IPS DF 6.9 (cell line): ENCODE measurements at places on chromosomes 1 and 21.

GRCh38 chr1:58310469-58310868 is 236.1 kb downstream of the OMA1 start:
- H3K4me1 ChIP-seq: peaks cover 3% of the 10 kb centered on the region; the same call in 1 of the 2 replicates
- H3K4me3 ChIP-seq: no peak overlapping the region
- no peak overlapping the region for H3K27ac ChIP-seq

DNA sequence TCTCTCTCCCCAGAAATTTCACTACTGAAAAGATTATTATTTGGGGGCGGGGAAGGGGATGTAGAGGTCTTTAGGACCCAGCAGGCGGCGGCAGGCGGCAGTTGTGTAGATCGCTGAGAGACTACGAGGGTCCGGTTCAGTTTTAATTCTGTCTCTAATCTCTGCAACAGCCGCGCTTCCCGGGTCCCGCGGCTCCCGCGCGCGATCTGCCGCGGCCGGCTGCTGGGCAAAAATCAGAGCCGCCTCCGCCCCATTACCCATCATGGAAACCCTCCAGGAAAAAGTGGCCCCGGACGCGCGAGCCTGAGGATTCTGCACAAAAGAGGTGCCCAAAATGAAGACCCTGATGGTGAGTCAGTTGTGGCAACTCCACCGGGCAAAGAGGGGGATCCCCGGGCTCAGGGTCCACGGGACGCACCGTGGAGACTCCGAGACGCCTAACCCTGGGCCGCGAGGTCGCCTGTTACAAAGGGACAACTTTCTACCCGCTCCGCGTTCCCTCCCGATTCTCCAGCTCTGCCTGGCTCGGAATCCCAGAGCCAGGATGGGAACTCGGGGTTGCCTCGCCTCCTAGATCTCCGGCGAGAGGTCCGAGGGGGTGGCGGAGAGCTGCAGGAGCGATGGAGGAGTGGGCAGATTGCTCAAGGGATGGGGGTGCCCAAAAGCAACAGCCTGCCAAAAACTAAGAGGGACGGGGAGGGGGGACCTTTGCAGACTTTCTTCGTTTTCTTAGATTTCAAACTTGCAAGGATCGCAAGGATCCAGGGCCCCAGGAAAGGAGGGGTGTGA is at the start of gene ST6GALNAC5:
TSS of gene ST6GALNAC5 (plus strand) at position 139 of the 789 bp plus-strand sequence.
- H3K27ac ChIP-seq: no peak within 1 kb of the TSS
- no peak for DNase-seq
- no peaks in the 10 kb centered on the region for H3K36me3 ChIP-seq
- H3K4me3 ChIP-seq: peak within 1 kb of the TSS; percentile 80
- no peaks in the 10 kb centered on the region; the same call in 1 of the 2 replicates for H3K27me3 ChIP-seq

DNA sequence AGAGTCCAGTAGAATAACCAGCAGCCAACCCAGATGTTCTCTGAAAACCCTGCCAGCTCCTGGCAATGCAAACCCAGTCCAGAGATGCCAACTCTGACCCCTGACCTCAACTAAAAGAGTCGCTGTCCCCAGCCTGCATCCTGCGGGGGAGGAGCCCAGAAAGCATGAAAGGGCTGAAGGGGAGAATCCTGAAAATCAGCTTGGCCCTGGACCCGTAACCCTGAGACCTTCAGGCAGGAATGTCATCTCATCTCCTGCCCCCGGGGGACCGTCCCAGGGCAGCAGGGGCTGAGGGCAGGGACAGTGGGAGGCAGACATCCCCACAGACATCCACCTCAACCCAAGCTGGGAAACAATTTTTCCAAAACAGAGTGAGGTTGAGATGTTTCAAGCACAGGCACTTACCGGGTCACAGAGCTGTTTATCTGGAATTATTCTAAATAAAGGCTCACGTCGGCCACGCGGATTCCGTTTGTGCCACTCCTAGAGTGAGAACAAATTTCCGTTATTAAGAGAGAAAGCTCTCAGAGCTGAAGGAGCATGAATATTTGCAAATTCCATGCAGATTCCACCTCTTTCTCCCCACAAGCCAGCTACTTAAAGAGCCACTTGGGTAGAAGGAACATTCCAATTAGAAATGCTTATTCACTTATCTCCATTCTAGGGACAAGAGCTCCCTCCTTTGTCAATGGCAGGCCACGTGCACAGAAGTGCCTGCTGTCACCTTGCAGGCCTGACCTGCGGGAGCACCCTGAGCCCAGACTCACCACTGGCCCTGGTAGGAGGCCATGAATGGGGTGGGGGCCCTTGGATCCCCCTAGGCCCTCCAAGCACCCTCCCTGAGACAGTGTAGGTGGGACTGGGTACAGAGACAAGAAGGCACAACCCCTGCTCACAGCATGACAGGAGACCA is 240.1 kb downstream of the NPHP4 start:
- H3K4me3 ChIP-seq: no peak overlapping the region
- DNase-seq: no peak
- peaks cover 2% of the 10 kb centered on the region; the same call in 1 of the 2 replicates for H3K4me1 ChIP-seq
- no peaks in the 10 kb centered on the region; the same call in 1 of the 2 replicates for H3K36me3 ChIP-seq
- H3K27me3 ChIP-seq: no peaks in the 10 kb centered on the region

GRCh38 chr1:158916085-158916484 is 15.3 kb upstream of the PYHIN1 start:
- H3K36me3 ChIP-seq: no peaks in the 10 kb centered on the region
- no peak for DNase-seq
- no peaks in the 10 kb centered on the region for H3K27me3 ChIP-seq
- H3K27ac ChIP-seq: no peak overlapping the region

DNA sequence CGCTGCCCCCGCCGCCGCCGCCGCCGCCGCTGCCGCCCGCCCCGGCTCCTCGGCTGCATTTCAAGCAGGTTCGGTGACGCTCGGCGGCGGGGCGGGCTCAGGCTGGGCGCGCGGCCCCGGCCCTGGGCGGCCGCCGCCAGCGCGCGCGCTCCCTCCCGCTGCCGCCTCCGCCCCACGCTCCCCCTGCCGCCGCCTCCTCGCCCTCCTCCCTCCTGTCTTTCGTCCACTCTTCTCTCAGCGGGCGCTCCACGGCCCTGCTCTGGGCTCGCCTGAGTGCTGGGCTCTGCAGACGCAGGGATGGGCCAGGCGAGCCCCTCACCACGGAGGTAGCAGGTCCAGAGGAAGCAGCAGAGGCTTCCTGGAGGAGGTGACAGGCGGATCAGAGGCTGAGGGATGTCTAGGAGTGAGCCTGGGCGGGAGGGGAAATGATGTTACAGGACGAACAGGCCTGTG is at the start of gene LRP8:
TSS of gene LRP8 (minus strand) at position 62 of the 453 bp plus-strand sequence. CDS start 158 bp downstream, outside the sequence.
- no peak within 1 kb of the TSS for H3K27ac ChIP-seq
- peaks cover 2% of the 10 kb centered on the region; the same call in 1 of the 2 replicates for H3K4me1 ChIP-seq
- no peaks in the 10 kb centered on the region for H3K27me3 ChIP-seq
- H3K4me3 ChIP-seq: peak within 1 kb of the TSS; percentile 50
- H3K36me3 ChIP-seq: peaks cover 7% of the 10 kb centered on the region; the same call in 1 of the 2 replicates
- no peak for DNase-seq

- H3K4me3 ChIP-seq: no peak overlapping the region
- H3K36me3 ChIP-seq: no peaks in the 10 kb centered on the region
- DNase-seq: no peak
- no peaks in the 10 kb centered on the region for H3K27me3 ChIP-seq
- no peak overlapping the region for H3K27ac ChIP-seq
Measured at GRCh38 chr1:234887016-234887900, 241.4 kb downstream of the TOMM20 start.

- no peak overlapping the region for H3K4me3 ChIP-seq
- H3K27me3 ChIP-seq: no peaks in the 10 kb centered on the region
- H3K4me1 ChIP-seq: peaks cover 16% of the 10 kb centered on the region
- DNase-seq: no peak
- no peak overlapping the region for H3K27ac ChIP-seq
Measured at GRCh38 chr1:43554444-43554992, 23.8 kb downstream of the PTPRF start.

DNA sequence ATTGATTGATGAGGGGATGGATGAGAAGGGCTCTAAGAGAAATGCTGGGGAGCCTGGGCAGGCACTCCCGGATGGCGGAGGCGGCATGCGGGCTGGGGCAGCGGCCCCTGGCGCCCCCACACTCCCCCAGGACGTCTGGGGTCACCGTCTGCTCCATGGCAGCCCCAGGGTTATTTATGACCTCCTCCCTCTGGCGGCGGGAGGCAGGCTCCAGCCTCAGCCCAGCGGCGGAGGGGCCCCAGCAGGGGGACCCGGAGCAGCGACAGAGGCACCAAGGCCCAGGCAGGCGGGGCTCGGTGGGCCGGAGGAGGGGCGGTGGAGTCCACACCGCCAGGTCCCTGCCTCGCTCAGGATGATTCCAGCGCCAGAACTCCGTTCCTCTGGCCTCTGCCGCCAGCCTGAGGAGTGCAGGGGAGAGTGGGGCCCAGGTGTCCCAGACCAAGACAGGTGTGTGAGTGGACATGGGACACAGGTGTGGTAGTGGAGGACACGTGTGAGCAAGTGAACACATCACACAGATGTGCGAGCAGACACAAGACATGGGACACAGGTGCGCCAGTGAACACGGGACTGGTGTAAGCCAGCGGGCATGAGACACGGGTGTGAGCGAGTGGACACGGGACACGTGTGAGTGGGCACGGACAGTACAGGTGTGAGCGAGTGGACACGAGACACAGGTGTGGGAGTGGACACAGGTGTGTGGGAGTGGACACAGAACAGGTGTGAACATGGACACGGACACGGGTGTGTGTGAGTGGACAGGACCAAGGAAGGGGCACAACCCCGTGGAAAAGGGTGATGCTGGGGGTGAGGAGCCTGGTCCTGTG is 2.5 kb upstream of the SAMD11 start:
- DNase-seq: no peak
- no peak overlapping the region for H3K4me3 ChIP-seq
- H3K36me3 ChIP-seq: no peaks in the 10 kb centered on the region
- H3K4me1 ChIP-seq: peaks cover 13% of the 10 kb centered on the region
- no peak overlapping the region for H3K27ac ChIP-seq

DNA sequence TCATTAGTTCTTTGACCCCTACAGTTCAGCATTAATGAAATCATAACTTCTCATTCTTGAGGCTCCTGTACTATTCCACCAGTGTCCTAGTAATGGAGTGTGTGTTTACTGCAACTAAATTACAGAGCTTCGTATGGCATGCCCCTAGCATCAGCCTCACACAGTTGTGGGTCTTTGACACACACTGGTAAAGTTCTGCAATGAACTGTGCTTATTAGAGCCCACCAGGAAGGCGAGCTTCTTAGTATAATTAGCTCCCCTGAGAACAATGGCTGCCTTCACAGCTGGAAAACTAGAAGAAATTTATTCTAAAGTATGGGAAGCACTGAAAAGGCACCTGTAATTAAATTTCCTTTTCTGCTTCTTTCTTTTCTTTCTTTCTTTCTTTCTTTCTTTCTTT is 251.1 kb upstream of the RGS18 start:
- H3K4me1 ChIP-seq: peaks cover 1% of the 10 kb centered on the region; the same call in 1 of the 2 replicates
- no peak overlapping the region for H3K4me3 ChIP-seq
- no peak overlapping the region for H3K27ac ChIP-seq
- no peaks in the 10 kb centered on the region for H3K27me3 ChIP-seq
- no peak for DNase-seq

DNA sequence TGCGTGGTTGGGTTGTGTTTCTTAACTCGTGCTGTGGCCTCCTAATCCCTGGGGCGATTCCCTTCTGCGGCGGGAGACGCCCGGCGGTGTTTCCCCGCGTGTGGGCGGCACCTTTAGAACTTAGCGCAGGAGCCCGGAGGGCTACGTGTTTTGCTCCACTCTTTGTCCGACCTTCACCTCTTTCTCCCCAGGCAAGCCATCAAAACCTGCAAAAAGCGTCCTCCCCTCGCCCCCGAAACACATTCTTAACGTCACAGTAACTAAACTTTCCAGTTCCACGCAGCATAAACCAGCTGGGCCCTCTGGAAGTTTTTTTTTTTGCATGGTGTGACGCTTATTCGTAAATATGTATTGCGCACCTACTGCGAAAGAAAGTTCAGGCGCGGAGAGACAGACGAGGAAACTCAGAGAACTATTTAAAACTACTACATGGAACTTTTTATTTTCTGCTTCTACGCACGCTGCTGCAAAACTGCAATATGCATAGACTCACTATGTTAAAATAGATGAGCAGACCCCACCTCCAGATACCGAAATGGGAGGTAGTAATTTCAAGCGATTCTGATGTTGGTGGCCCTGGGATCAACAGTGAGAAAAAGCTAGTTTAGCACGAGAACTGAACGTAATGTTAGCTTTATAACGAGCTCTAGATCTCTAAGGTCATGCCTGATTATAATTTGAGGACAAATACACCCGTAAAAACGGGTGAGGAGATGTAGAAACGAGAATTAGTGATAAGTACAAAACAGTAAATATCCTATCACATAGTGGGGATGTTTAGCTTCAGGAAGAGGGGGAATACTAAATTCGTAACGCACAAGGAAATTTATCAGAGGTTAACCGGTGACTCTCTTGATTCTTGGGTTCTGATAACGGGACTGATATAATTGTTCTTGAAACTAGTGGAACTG is 920 bp downstream of the MTR start:
- H3K27ac ChIP-seq: no peak overlapping the region
- H3K27me3 ChIP-seq: no peaks in the 10 kb centered on the region
- no peaks in the 10 kb centered on the region for H3K36me3 ChIP-seq
- no peak for DNase-seq

- no peaks in the 10 kb centered on the region; the same call in 1 of the 2 replicates for H3K4me1 ChIP-seq
- no peaks in the 10 kb centered on the region for H3K36me3 ChIP-seq
- no peak overlapping the region for H3K4me3 ChIP-seq
- no peak overlapping the region for H3K27ac ChIP-seq
Measured at GRCh38 chr21:34536311-34536710, 24.3 kb upstream of the KCNE1 start.

DNA sequence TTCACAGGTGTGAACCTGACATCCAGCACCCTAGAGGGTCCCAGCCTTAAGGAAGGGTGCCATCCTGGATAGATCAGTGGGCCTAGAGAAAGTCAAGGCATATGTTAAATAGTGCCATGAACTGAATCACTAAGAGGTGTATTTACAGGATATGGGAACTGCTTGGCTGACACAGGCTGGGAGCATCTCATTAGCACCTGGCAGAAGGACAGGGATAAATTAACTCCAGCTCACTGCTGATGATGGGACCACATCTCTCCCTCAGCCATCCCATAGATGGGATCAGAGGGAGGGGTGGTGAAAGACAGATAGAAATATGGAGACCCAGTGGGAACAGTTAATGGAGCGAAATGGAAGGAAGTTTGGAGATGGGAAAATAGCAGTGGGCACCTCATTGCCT is 122.0 kb downstream of the IGSF21 start:
- H3K4me3 ChIP-seq: no peak overlapping the region
- H3K27me3 ChIP-seq: no peaks in the 10 kb centered on the region
- H3K27ac ChIP-seq: no peak overlapping the region
- peaks cover 5% of the 10 kb centered on the region; the same call in 1 of the 2 replicates for H3K36me3 ChIP-seq

- H3K36me3 ChIP-seq: no peaks in the 10 kb centered on the region
- no peak overlapping the region for H3K27ac ChIP-seq
- no peak overlapping the region for H3K4me3 ChIP-seq
Measured at GRCh38 chr21:45178971-45179370, 104.6 kb downstream of the ADARB1 start.

DNA sequence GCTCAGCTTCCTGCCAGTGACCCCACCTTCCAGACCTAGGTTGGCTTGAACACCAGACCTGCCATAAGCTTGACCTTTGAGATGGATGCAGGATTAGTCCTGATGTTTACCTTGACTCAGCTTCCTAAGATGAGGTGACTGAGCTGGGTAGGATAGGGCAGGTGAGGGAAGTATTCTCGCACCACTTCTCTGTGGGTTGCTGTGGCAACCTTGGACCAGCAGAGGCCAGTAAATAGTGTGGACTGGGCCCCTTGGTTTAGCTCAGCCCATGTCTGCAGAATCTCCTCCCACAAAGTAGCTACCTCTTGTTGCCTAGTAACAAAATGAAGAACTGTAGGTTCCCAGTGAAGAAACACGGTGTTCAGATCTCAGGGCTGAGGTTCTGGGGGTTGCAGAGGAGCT is 8.4 kb downstream of the RPS6KA1 start:
- no peaks in the 10 kb centered on the region for H3K27me3 ChIP-seq
- no peaks in the 10 kb centered on the region for H3K36me3 ChIP-seq
- H3K4me3 ChIP-seq: no peak overlapping the region
- DNase-seq: no peak
